ENCODE measurements at places on chromosomes 5 and 9. TPM values are rescaled to one million over a fixed set of nuclear protein-coding genes. Genes with fewer than 3 reads are reported as not detected.

- DNase-seq, result peak; percentile 45
Observed at GRCh38 chr9:96219026-96219899, 82.7 kb downstream of the HSD17B3 start.

- no peak for DNase-seq
Observed at GRCh38 chr9:122332083-122332482, 38.7 kb upstream of the PTGS1 start.

DNA sequence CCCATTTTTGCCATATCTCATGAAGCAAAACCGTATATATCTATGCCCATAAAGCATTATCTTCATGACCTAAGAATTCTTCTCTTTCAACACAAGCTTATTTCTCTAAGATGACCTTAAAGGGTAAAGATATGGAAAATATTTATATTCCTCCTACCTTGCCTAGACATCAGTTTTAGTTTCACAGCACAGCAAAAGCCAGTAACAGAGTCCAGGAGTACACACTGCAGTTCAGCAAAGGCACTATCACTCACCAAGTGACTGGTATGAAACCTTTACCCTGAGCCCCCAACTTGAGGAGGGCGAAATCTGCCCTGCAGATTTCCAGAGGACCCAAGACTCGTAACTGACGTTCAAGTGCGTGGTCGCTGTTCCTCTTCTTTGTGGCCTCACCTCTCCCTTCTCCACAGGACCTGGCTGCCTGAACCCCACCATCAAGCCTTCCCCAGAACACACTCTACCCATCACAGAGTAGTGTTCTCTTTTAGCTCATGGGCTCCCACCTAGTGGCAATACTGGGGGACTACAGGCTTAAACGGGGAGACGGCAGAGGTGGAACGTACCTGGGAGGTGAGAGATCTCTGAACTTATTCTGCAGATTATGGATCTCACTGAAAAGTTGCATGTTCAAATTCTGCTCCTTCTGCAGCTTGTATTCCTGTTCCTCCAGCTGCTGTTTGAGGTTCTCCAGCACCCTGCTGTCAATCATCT is 141.0 kb downstream of the CDK5RAP2 start:
- no peak for DNase-seq

DNA sequence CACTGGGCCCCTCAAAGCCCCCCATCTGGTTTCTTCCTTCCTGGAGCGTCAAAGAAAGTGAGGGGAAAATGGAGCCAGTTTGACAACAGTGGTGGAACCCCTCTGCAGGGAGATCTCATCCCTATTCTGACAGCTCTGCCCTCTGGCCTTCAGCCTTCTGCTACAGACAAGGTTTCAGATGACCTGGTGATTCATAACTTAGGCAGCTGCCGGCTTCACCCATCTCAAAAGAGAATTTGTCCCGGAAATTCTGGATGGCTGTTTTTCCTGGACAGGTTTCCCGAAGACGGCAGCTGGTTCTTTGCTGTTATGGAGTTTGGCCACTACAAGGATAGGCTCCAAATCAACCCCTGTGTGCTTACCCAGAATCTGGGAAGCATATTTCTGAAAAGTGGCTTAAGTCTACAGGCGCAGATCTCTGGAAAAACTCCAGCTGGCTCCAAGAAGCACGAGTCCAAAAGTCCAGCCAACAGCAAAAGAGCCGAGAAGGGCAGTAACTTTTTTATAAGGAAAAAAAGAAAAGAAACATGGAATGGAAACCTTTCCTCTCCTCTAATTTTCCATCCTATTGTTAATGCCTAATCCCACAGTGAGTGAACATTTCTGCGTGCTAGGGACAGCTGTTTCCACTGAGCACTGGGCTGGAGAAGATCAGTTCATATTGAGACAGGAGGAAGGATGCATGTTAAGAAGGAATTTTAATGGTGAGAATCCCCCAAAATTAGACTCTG is 54.5 kb downstream of the ZNF366 start:
- DNase-seq, result peak; percentile 68

GRCh38 chr9:120363697-120364096 is 216.3 kb downstream of the CDK5RAP2 start:
- DNase-seq, result no peak

- no peak for DNase-seq
Observed at GRCh38 chr9:78676009-78676408, 379.1 kb downstream of the PSAT1 start.

GRCh38 chr9:2679011-2679410 is 38.3 kb upstream of the KCNV2 start:
- DNase-seq, result no peak

- DNase-seq, result no peak
Observed at GRCh38 chr5:14683906-14684455, 19.5 kb downstream of the OTULIN start.

GRCh38 chr5:96922499-96923244 is 13.2 kb upstream of the LNPEP start:
- no peak for DNase-seq

DNA sequence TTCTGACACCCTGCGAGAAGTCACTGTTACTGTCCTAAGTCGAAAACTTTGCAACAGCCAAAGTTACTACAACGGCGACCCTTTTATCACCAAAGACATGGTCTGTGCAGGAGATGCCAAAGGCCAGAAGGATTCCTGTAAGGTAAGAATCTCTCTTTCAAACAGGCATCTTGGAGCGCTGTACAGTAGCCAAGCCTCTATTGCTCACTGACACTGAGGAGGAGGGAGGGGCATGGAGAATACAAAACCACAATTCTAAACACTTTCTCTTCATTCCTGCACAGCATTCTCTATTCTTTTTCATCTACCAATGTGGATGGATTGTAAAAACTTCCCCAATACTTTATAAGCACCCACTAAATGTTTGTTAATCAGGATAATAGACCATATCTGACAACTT is 7.4 kb downstream of the GZMK start:
- DNase-seq, result no peak

DNA sequence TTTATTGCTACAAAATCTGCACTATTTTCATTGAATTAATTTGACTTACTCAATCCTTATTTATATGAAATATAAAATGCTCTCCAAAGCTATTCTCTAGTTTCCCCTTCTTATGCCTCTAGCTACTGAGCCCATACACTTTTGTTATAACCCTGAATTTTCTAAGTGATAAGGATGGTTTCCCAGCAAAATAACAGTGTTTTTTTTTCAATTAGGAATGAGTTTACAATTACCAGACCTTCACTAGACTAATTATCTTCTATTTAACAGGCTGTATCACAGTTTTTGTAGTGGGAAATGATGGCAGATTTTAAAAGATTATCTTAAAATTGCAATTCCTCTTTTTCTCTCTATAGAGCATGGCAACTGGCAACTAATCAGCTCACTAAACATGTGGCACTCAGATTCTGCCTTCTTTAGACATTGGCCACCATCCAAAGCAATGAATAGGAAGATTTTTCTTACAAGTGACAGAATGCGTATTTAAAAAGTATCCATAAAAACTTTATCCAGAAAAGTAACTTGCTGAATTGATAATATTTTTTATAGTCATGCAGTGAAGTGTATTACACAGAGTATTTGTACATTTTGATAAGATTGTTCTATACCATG is 585.7 kb upstream of the ZNF608 start:
- DNase-seq, result no peak

GRCh38 chr9:136052472-136052880 is 42.6 kb downstream of the NACC2 start:
- no peak for DNase-seq

DNA sequence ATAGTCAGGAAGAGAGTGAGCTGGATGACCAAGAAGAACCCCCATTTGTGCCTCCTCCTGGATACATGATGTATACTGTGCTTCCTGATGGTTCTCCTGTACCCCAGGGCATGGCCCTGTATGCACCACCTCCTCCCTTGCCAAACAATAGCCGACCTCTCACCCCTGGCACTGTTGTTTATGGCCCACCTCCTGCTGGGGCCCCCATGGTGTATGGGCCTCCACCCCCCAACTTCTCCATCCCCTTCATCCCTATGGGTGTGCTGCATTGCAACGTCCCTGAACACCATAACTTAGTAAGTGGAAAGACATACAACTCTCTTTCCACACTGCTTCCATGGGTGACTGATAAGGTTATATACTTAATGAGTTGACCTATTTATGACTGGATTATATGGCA is 51.5 kb downstream of the RAB14 start:
- no peak for DNase-seq

SPATA31C1 gene
- 0.58 TPM for polyA plus RNA-seq

C5orf63 gene
- polyA plus RNA-seq, result 22.3 TPM

GLRA1 gene
- 0.13 TPM for polyA plus RNA-seq

HMCN2 gene
- 0.98 TPM for polyA plus RNA-seq

PCDHA4 gene
- 1.00 TPM for polyA plus RNA-seq

EGR1 gene
- 244 TPM for polyA plus RNA-seq

IL3 gene
- polyA plus RNA-seq, result not detected

PCDHGA8 gene
- 0.60 TPM for polyA plus RNA-seq

IGIP gene
- 8.0 TPM for polyA plus RNA-seq
